T-cell (primary cell): ENCODE measurements at places on chromosomes 12 and 14. TPM values are rescaled to one million over a fixed set of nuclear protein-coding genes. Genes with fewer than 3 reads are reported as not detected.

DNA sequence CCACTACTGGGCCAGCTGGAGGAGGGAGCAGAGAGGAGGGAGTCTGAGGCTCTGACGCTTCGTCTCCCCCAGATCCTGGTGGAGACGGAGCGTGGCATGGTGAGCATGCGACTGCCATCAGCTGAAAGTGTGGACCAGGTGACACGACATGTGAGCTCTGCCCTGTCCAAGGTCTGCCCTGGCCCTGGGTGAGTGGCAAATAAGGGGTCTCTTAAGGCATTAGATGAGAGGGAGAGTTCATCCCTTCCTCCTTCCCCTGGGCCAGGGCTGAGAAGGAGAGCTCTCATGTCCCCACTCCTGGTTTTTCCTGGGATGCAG lies 2.5 kb downstream of the CARMIL3 start:
- no peaks in the 10 kb centered on the region for H3K36me3 ChIP-seq
- no peak overlapping the region for H3K27ac ChIP-seq
- H3K4me3 ChIP-seq = no peak overlapping the region
- H3K27me3 ChIP-seq = no peaks in the 10 kb centered on the region

DNA sequence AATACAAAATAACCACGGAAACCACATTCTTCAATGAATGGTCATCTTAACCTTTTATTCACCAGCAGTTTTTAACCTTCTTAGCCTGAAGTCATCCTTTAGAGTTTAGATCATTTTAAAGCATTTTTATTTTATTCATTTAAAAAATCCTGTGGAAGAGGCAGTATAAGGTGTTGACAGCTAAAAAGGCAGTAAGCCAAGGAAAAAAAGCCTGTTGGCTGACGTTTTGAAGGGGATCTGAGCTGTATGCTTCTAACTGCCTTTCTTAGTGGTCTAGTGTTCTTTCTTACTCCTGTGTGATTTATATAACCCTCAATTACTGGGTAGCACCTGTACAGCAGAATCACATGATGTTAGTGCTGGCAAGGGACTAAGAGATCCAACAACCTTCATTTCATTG lies 438.3 kb upstream of the SEL1L start:
- no peak overlapping the region for H3K27ac ChIP-seq
- no peak for DNase-seq
- H3K36me3 ChIP-seq = no peaks in the 10 kb centered on the region
- no peak overlapping the region for H3K4me3 ChIP-seq
- H3K27me3 ChIP-seq = no peaks in the 10 kb centered on the region

DNA sequence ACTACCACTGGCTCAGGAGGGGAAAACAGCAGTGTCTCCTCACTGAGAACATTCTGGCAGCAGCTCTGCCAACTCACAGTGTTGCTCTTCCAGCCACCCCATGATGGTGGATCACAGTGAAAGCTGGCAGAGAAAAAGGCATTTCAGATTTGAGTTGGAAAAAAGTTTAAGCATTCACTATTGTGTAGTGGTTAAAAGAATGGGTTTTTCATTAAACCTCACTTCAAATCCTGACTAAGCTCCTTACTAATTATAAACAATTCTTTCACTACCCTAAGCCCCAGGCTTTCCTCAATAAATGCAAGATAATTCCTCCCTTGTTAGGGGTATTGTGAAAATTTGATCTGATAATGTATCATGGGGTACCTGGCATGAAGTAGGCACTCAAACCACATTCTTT lies 518.1 kb downstream of the SNAPC1 start:
- no peak for DNase-seq
- H3K36me3 ChIP-seq = no peaks in the 10 kb centered on the region
- H3K4me3 ChIP-seq = no peak overlapping the region
- H3K27ac ChIP-seq = no peak overlapping the region

- no peaks in the 10 kb centered on the region for H3K36me3 ChIP-seq
- no peak overlapping the region for H3K27ac ChIP-seq
- H3K4me3 ChIP-seq = no peak overlapping the region
- no peak for DNase-seq
- H3K4me1 ChIP-seq = no peaks in the 10 kb centered on the region
Observed at GRCh38 chr12:24240707-24241106, 291.2 kb upstream of the SOX5 start.

GRCh38 chr14:104186575-104186974 lies 48.2 kb downstream of the KIF26A start:
- no peaks in the 10 kb centered on the region for H3K36me3 ChIP-seq
- H3K27ac ChIP-seq = no peak overlapping the region
- H3K4me3 ChIP-seq = no peak overlapping the region
- H3K4me1 ChIP-seq = no peaks in the 10 kb centered on the region

- no peak overlapping the region for H3K4me3 ChIP-seq
- H3K27me3 ChIP-seq = no peaks in the 10 kb centered on the region
- DNase-seq = no peak
- H3K36me3 ChIP-seq = no peaks in the 10 kb centered on the region
- H3K27ac ChIP-seq = no peak overlapping the region
- peaks cover 14% of the 10 kb centered on the region for H3K4me1 ChIP-seq
Observed at GRCh38 chr14:57388067-57388466, 2.3 kb upstream of the NAA30 start.

DNA sequence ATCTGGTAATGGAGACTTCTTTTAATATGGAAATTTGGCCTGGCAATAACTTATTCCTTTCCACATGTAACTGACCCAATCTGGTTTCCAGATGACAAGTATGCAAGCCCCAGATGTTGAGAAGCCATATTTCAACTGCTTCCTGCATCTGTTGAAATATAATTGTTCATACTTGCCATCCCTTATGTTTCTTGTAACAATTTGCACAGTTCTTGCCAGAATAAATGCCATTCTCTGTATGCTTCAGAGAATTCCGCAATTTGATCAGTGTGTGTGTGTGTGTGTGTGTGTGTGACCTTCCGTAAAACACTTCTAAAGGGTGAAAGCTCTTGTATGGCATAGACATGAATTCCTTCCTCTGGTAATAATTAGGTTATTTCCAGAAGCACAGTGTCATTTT lies 1.8 kb upstream of the CLEC2A start:
- H3K27ac ChIP-seq = no peak overlapping the region
- no peaks in the 10 kb centered on the region for H3K36me3 ChIP-seq
- DNase-seq = no peak
- no peak overlapping the region for H3K4me3 ChIP-seq

GRCh38 chr14:32469388-32470160 lies 140.5 kb downstream of the AKAP6 start:
- no peaks in the 10 kb centered on the region for H3K27me3 ChIP-seq
- H3K36me3 ChIP-seq = no peaks in the 10 kb centered on the region
- no peak overlapping the region for H3K4me3 ChIP-seq
- no peak overlapping the region for H3K27ac ChIP-seq
- DNase-seq = no peak

DNA sequence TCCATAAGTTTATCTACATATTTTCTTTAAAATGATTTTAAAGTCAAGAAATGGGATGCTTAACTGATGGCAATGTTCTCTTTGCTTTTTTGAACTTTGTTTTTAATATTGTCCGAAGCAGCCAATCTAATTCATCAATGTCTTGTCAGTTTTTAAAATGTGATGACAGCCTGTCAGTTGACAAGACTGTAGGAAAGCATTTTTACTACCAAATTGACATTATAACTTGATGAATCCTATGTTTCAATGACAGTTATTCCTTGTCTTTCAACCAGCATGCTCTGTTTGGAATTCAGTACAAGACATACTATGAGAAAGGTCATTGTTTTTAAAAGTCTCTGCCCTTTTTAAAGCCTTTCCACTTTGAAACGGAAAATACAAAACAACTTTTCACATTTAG lies 1073.2 kb downstream of the TMTC2 start:
- no peak overlapping the region for H3K4me3 ChIP-seq
- H3K27me3 ChIP-seq = no peaks in the 10 kb centered on the region
- DNase-seq = no peak
- no peaks in the 10 kb centered on the region for H3K4me1 ChIP-seq

DNA sequence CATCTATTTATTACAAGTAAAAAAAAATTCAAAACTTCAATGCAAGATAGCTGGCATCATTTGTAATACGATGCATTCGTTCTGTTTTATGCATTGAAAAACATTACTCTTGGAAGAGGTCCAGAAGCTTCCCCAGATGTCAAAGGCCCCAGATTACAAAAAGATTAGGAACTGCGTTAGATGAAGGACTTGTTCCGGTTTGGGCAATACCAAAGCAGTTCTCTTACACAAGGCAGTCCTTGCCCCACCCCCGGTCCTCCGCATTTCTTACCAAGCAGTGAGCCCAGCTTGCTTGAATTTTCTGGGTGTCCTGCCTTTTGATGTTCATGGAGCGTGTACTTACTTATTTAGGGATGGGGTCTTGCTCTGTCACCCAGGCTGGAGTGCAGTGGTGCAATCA lies 4.8 kb upstream of the HVCN1 start:
- no peak overlapping the region for H3K4me3 ChIP-seq
- H3K27me3 ChIP-seq = no peaks in the 10 kb centered on the region
- DNase-seq = no peak
- peaks cover 15% of the 10 kb centered on the region for H3K4me1 ChIP-seq
- no peaks in the 10 kb centered on the region for H3K36me3 ChIP-seq
- no peak overlapping the region for H3K27ac ChIP-seq

DNA sequence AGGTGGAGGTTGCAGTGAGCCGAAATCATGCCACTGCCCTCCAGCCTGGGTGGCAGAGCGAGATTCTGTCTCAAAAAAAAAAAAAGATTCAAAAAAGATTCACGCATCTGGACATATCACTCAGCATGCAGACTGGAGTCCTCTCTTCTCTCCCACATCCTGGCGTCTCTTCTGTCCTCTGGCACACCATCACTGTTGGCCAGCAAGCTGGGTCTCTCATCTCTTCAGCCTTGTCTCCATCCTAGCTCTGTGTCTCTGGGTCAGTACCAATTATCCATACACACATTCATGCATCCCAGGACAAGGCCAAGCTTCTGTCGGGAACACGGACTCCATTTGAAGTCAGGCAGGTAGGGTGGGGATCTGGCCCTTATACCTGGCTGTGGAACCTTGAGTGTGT lies 105.5 kb upstream of the MAP1LC3B2 start:
- H3K4me3 ChIP-seq = no peak overlapping the region
- H3K4me1 ChIP-seq = no peaks in the 10 kb centered on the region
- DNase-seq = no peak
- H3K36me3 ChIP-seq = no peaks in the 10 kb centered on the region

DNA sequence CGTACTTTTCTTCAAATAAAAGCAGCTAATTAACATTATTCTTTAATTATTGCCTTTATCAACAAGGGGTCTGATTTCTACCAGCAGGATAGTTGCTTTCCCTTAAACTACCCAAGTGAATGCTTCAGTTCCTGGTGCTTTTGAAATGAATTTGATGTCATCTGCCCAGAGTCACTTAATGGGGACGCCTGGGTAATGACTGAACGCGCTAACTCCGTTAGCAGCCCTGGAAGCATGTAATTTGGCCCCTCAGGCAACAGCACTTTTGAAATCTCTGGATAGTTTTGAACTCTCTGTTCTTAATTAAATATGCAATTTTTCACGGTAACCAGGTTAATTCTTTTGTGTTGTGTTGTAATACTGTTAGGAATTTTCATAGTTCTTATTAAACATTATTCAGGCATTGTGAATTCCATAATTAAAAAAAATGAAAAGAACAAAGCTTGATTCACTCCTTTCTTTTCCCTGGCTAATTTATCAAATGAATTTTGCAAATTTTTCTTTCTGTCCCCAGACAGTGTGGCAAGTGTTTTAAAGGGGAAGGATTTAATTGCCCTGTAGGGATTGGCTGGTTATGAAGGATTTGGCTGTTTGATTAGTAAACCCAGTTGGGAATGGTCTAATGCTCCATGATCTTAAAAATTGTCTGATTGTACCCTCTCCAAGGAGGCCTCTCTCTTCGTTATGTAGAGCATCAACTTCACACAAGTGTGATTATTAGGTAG lies 137.5 kb upstream of the MYL2 start:
- no peak overlapping the region for H3K4me3 ChIP-seq
- no peaks in the 10 kb centered on the region for H3K36me3 ChIP-seq
- H3K27me3 ChIP-seq = no peaks in the 10 kb centered on the region

DNA sequence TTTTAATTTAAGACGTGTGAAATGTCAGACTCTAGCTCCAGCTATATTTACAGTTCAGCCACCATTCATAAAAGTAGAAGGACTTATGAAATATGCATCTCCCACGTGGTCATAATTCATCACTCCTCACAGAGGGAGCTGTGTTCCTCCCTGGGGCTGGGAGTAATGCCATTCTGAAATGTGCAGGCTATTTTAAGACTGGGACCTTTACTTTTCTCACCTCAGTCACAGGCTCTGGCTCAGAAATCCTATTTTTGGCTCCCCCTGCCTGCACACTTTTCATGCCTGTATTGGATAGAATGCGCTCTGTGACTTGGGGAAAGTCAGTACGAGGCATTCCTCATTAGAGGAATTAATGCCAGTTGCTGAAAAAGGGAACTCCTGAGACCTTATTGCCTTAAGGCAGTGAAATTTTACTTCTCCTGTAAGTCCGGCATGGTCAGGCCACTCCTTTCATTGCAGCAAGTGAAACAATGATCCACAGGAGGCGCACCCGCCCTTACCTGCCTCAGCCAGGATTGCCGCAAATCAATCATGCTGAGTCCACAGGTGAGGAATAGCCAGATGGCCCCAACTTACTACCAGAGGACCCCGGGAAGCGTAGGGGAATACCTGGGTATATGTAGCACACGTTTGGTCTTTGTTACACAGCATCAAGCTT lies 1133.2 kb upstream of the TMEM132C start:
- no peaks in the 10 kb centered on the region for H3K36me3 ChIP-seq
- no peak for DNase-seq
- H3K27ac ChIP-seq = no peak overlapping the region
- no peaks in the 10 kb centered on the region for H3K27me3 ChIP-seq
- H3K4me3 ChIP-seq = no peak overlapping the region

GRCh38 chr12:79423560-79423959 lies 267.2 kb downstream of the PAWR start:
- no peak overlapping the region for H3K27ac ChIP-seq
- no peaks in the 10 kb centered on the region for H3K4me1 ChIP-seq
- DNase-seq = no peak
- H3K27me3 ChIP-seq = no peaks in the 10 kb centered on the region
- no peak overlapping the region for H3K4me3 ChIP-seq

Gene ZC2HC1C
- 0.57 TPM for total RNA-seq

Gene VPS29
- 89.3 TPM for total RNA-seq

Gene YLPM1
- 86.5 TPM for total RNA-seq

Gene BEGAIN
- total RNA-seq = 1.6 TPM
